Stimulated activated CD8-positive, alpha-beta memory T cell treated with anti-CD3 and anti-CD28 coated beads, Interleukin-12 subunit alpha, Interleukin-12 subunit beta, amount 100 ng/mL, for 4 hours (primary cell): ENCODE measurements at places on chromosomes 1 and 21.

GRCh38 chr1:56533197-56533596 is 46.2 kb downstream of the PLPP3 start:
- DNase-seq, result no peak

DNA sequence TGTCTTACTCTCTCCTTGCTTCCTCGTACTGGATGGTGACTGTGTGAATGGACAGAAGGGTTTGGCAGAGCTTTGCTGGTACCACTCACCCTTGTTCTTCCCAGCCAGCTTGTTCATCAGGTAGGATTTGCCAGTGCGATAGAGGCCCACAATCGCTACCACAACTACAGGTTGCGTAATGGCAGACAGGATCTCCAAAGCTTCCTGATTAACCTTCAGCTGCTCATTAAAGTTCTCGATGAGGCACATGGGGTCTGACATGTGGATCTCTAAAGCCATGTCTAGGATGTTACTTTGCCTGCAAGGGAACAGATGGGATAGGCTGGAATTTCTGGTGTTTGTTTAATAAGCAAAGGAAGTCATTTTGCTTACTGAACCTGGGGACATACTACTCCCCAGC is 3.4 kb downstream of the GBP5 start:
- no peak for DNase-seq

DNA sequence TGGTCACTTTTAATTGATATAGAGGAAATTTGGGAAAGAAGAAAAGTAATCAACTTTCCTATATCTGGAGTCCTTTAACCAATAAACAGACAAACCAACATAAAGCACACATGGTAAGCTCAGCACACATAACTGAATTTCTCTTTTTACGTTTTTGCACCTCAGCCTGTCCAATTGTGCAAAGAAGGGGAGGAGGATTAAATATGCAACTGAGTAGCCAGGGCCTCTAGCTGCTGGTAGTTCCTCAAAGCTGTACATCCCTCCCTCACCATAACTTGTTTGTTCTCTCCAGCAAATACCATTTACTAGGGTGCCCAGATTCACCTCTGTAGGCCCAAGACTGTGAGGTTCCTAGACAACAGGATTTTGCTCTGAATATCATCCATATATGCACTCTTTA is 25.4 kb downstream of the ST6GALNAC5 start:
- no peak for DNase-seq

DNA sequence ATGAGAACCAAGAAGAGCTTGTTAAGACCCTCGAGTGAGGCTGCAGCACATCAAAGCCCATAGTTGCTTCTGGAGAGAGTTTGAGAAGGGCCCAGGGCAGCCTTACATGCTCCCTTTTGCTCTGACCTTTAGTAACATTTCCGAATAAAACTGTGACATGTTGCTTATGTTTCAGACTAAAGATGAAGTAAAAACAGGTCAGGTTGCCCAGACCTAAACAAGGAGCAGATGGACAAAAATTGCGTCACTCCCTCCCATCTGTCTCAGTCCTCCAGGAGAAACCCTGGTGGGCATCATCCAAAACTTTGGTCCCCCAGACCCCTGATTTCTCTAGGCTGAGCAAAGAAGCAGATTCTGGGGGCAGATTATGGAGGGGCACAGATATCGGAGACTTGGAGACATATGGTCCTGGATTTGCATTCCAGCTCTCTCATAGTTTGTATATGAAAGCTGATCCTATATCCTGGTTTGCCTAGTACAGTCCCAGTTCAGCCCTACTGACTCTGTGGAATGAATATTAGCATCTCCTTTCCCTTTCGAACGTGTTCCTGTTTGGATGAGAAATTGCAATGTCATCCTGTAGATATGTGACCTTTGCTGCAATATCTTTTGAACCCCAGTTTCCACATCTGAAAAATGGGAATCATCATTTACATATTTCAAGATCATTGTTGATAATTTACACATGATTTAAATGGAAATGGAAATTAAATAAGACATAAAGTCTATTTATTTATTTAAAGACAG is 304.9 kb upstream of the USP24 start:
- DNase-seq, result no peak

- no peak for DNase-seq
Measured at GRCh38 chr1:103616362-103616761, 865 bp upstream of the AMY2A start.

- no peak for DNase-seq
Measured at GRCh38 chr1:119133987-119134386, 6.5 kb downstream of the WARS2 start.

DNA sequence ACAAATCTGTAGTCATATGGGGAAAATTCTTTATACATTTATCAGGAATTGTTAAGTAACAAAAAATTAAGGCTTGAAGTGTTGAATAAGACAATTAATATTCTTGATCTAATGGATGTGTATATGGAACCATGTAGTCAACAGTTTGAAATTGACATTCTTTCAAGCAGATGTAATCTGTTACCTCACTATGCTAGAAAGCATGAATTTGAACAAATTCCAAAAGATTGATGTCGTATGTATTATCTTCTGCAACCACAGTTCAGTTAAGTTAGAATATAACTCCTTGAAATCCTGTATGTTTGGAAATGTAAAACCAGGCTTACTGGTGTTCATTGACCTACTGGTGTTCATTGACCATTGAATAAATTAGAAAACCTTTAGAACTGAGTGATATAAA is 16.1 kb downstream of the CCDC18 start:
- no peak for DNase-seq

- no peak for DNase-seq
Measured at GRCh38 chr1:213050745-213051126, 305 bp upstream of the RPS6KC1 start.

DNA sequence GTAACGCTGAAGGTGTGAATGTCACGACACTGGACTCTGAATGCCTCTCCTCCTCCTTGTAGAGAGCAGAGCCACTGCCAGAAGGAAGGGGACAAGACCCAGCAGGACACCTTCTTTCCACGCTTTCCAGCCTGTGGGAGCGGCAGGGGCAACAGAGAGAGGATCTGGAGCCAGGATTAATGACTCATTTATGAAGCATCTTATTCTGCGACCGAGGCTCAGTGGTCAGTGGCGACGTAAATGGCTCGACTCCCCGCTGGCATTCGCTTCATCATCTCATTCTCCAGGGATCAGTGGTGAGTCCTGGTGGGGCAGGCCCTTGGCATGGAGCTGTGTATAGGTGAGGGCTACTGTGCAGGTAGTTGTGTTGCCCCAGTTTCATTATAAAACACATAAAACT is 4.6 kb downstream of the SLC37A1 start:
- no peak for DNase-seq
